ENCODE measurements at places on chromosomes 7 and 10.

DNA sequence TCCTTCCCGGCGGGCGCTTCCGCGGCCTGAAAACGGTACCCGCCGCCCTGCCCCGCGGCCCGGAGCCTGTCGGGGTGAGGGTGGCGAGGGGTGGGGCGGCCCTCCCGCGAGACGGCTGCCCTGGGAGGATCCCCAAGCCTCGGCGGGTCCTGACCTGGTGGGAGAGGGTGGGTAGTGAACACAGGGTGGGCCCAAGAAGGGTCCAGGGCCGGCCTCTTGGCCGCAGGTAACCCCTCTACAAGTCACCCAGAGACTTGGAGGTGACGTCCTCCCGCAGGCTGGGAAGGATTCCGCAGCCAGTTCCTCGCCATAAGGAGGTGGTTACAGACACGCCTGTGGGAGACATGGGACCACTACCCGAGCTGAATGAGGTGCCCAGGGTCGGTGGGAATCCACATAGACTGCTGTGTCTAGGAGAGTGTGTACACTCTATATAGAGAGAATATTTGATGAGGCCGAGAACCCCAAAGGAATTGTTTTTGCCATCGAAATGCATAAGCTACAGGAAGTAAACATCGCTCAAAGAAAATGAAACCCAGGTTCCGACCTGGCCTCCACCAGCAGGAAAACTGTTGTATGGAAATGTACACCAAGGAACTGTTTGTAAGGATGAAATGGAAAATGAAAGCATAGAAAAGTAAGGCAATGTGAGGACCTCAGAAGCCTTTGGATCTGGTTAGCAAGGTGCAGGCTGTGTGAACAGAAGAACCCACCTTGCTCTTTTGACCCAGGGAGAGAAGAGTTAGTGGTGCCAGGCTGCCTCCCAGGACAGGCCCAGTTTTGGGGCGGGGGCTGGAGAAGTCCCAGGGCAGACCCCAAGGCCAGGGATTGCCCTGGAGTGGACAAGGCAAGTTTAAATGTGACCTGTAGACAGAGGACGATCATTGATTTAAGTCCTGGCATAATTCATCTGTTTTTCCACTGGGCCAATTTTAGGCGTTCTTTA is 659 bp downstream of the OPTN start:
- DNase-seq, result no peak

DNA sequence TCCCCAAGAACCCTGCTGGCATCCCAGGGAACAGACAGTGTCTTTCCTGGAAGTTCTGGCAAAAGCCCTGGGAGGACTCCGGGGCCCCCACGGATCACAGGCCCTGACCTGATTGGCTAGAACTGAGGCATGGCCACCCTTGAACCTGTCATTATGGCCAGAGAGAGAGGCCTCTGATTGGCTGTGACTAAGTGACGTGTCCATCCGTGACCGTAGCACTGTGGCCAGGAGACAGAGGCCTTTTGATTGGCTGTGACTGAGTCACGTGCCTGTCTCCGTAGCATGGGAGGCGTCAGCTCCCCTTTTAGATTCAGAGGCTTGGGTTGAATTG is 163.8 kb downstream of the RGS10 start:
- no peak for DNase-seq

DNA sequence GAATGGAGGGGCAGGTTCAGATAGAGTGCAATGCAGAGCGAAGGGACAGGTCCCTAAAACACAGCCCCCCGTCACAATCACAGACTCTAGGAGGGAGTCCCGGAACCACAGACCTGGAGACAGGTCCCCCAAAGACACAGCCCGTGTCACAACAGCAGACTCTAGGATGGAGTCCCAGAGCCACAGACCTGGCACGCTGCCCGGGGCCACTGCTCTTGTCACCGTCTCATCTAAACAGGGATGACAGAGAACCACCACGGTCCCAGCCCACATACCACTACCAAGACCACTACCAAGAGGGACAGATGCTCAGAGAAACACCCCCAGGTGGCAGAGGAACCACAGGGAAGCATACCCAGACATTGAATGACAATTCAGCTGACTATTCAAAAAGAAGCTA is 183.9 kb downstream of the TCERG1L start:
- DNase-seq, result no peak

GRCh38 chr7:113000316-113001020 is 86.2 kb downstream of the GPR85 start:
- no peak for DNase-seq

DNA sequence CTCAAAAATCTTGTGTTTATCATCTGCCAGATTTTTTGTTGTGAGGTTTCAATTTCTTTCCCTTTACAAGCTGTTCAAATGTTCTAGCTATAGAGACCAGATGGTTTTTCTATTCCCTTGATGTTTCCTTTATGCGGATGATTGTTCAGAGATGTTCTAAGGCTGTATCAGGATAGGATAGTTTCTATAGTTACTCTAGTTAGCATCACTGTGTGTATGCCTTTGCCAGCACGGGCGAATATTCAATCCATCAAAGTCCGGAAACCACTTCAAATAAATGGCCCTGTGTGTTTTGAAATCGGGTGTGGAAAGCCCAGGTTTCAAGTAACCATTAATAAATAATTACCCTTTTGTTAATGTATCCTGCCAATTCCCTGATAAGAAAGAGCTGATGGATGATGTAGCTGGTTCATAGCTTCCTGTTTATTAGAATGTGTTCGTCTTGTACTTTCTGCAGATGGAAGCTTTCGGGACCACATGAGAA is 149.8 kb upstream of the PRKCQ start:
- no peak for DNase-seq

- DNase-seq, result no peak
Measured at GRCh38 chr10:11035301-11035991, 17.8 kb downstream of the CELF2 start.

DNA sequence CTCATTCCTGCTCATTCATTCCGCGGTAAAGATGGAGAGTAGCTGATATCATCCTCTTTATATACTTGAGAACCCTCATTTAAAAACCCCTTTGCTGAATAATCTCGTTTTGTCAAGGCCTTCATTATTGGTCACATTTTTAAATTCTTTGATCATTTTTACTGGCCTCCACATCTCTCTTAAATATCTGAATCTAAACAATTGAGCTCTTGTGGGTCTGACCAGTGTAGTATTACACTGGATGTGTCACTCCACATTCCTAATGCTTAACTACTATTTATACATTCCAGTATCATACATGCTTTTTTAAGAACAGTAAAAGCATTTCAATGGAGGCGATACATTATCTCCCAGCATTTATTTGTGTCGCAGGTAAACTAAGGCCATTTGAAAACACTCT is 12.6 kb upstream of the PRPS1L1 start:
- no peak for DNase-seq

DNA sequence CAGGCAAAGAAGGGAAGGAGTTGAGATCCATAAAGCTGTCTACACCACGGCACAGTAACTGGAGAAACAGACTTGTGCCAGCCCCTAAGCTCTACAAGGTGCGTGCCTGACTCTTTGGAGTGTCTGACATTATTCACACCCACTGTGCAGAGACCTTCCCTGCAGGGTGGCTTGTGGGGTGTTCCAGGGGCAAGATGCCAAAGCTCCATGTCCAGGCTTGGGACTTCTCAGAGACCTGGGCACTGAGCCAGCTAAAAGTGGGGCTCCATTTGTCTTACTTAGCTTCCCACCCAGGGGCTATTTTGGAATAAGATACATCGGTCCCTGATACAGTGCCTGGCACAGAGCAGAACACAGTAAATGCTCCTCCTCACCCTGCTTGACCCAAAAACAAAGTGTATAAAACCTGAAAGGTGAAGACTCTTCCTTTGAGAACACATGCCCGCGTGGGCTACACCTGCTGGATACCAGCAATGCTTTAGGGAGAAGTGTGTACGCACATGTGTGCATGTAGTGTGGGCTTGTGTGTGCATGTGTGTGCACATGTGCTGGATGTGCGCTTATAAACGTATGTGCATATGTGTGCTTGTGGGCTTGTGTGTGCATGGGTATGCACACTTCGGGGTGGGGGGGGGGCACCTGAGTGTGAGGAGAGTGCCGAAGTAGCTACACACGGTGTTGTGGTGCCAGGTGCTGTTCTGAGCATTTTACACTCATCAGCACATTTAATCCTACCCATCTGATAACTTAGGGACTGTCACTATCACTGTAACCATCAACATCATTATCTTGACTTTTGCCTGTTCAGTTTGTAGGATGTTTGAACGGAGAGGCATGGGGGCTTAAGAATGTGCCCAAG is 143.0 kb downstream of the ARHGAP22 start:
- no peak for DNase-seq

- no peak for DNase-seq
Measured at GRCh38 chr7:1100834-1101562, 13.1 kb downstream of the GPER1 start.

DNA sequence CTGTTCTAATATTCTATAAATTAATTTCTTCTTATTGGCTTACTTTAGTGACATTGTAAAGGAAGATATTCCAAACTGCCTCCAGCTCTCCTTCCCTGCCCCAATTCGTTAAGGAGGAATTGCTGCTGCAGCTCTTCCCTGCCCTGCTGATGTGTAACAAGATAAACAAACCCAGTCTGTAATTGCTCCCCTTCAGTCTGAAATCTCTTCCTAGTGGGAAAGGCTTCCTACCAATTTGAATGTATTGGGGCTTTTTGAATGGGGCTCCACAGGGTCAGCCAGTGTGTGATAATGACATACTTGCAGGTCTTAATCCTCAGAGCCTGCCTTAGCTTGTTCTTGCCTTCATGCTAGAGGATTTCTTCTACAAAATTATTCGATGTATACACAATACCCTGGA is 849.9 kb upstream of the GHITM start:
- DNase-seq, result no peak

- no peak for DNase-seq
Measured at GRCh38 chr10:117621795-117622420, 79.4 kb downstream of the EMX2 start.

GRCh38 chr7:22425361-22425760 is 68.4 kb upstream of the RAPGEF5 start:
- DNase-seq, result no peak

DNA sequence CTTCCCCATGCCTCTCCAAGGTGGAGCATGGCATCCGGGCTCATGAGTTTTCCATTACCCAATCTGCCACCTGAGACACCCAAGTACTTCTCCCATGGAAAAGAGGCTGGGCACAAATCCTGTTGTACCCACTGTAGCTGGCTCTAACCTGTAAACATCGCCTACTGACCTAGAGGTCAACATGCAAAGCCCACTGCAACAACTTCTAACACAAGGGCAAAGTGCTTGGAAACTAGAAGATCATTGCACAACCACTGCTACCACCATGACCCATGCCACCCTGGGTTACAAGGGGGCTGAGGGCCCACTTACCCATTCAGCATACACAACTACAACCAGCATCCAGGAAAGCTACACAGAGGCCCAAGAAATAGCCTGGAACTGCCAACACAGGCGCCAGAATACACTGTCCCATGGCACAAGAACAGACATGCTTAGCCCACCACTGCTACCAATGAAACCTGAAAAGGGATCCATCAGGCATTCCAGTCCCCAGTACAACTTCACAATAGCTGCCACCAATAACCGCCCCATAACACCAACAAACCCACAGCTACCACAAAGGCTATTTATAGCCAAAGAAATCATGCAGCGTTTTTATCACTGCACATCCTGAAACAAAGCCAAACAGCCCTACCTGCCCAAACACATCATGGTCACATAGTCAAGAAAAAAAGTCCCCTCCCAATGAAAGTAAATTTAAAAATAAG is 63.4 kb downstream of the RNF32 start:
- no peak for DNase-seq

GRCh38 chr7:92088266-92088665 is 46.0 kb downstream of the CYP51A1 start:
- no peak for DNase-seq

- no peak for DNase-seq
Measured at GRCh38 chr10:31645786-31646185, 282.8 kb downstream of the ARHGAP12 start.

DNA sequence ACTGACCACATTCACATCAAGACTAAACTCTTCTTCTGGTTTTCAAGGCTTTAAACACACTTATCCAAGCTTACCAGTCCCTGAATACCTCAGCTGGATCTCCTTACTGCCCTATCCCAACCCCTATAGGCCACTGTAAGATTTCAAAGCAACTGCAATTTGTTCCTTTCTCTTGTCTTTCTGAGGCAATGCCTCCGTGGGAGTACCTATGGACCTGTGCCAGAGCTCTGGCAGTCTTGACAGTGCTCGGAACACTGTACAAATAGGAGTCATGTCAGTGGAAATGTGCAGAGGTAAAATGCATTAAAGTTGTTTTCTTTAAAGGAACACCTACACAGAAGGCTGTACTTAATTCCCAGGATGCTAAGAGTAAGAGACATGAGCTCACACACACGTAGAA is 124.7 kb downstream of the CNOT4 start:
- no peak for DNase-seq

DNA sequence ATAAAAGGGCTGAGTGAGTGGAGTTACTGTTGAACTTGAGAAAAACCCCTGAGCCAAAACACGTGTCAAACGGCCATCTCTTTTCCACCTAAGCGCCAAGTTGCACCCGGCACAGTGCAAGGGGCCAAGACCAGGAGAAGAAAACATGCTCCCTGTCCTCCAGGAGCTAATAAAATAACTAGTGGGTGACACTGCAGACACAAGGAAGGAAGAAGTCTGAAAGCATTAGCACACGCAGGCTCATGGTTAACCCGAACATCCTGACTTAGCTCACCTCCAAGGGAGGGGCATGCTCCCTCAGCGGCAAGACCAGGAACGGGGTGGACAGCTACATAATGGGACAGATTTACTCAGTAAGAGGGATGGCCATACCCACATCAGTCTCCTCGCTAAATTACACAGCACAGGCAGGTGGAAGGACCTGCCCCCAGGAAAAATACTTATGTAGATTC is 65.0 kb downstream of the PIP4K2A start:
- DNase-seq, result no peak

DNA sequence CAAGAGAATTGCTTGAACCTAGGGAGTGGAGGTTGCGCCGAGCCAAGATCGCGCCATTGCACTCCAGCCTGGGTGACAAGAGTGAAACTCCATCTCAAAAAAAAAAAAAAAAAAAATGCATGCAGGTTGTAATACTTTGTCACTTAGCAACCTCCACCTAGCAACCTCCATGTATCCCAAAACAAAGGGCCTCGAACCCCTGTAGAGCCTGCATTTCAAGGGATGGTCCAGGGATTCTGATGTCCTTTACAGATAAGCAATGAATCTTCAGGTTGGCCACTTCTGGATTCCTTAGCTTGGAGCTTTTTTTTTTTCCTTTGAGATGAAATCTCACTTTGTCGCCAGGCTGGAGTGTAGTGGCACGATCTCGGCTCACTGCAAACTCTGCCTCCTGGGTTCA is 1211.0 kb downstream of the TYW1 start:
- DNase-seq, result no peak

DNA sequence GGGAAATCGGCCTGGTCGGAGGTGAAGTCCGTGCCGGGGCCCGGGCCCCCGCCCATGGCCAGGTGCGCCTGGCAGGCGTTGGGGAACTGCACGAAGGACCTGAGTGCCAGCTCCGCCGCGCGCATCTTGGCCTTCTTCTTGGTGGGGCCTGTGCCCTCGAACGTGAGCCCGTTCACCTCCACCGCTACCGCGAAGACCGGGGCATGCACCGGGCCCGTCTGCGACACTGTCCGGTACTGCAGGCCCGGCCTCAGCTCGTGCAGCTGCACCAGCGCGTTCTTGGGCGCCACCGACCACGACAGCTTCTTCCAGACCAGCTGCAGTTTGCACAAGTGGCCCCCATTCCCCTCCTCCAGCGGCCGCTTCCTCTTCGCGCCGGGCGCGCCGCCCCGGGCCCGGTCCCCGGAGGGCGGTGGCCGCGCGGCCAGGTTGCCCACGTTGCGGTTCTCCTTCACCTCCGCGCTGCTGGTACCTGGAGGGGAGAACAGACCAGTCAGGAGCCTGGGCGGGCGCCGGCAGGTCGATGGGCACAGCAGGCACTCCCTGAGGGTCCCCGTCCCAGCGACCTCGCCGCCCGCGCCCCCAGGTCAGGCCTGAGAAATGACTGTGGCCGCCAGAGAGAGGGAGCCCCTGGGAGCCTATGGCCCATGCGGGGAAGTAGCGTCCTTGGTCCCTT is 307.4 kb downstream of the WDR37 start:
- no peak for DNase-seq

Data from stimulated activated CD8-positive, alpha-beta memory T cell treated with anti-CD3 and anti-CD28 coated beads, Interleukin-4, amount 100 ng/mL, for 1 hour (primary cell).